ENCODE measurements at places on chromosomes 1 and 21. TPM values are rescaled to one million over a fixed set of nuclear protein-coding genes. Genes with fewer than 3 reads are reported as not detected.

- no peak for DNase-seq
Measured at GRCh38 chr1:11046270-11046566, 821 bp downstream of the MASP2 start.

DNA sequence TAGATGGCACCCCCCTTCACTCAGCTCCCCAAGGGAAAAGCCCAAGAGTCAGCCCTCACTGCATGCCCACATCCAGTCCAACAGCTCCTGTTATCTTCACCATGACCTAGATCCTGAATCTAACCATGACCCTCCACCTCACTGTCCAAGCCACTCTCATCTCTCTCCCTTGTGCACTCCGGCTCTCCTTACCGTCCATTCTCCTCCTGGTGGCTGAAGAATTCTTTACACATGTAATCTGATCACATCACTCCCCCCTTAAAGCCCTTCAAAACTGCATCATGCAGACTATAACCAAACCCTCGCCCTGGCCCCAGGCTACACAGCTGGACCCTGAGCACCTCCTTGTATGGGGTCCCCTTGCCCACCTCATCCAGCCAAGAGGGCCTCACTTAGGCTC, 14.0 kb upstream of the PAQR7 start:
- DNase-seq, result no peak

DNA sequence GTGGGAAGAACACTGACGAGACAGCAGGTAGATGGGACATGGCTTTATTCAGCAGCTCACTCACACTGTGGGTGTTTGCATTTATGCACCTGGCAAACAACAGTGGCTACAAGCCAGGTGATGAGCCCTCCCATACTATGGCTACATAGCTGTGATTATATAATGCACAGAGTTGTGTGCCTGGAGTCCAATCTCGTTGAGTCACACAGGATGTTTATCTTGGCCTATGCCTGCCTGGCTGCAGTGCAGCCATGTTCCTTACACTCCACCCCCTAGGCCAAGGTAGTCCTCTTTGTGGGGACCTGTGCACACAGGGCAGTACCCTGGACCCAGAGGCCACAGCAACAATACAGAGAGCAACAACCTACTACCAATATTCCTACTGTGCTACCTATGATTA, 1643.8 kb downstream of the MRPL39 start:
- no peak for DNase-seq

DNA sequence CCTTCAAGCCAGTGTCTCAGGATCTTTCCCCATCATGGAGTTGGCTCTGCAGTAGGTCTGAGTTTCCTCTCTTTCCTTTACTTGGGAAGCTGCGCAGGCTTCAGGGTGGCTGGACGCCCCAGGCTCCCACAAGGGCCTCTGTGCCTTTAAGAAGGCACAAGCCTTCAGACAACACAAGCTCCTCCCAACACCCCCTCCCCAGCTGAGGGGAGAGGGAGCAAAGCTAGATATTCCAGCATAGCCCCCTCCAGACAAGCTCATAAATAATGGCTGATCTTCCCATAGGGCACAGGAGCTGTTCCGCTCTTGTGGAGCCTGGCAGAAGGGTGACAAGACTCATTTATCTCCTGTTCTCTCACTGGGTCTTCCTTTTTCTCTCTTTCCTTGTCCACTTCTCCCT, 27.9 kb upstream of the ATP2B4 start:
- DNase-seq, result no peak

DNA sequence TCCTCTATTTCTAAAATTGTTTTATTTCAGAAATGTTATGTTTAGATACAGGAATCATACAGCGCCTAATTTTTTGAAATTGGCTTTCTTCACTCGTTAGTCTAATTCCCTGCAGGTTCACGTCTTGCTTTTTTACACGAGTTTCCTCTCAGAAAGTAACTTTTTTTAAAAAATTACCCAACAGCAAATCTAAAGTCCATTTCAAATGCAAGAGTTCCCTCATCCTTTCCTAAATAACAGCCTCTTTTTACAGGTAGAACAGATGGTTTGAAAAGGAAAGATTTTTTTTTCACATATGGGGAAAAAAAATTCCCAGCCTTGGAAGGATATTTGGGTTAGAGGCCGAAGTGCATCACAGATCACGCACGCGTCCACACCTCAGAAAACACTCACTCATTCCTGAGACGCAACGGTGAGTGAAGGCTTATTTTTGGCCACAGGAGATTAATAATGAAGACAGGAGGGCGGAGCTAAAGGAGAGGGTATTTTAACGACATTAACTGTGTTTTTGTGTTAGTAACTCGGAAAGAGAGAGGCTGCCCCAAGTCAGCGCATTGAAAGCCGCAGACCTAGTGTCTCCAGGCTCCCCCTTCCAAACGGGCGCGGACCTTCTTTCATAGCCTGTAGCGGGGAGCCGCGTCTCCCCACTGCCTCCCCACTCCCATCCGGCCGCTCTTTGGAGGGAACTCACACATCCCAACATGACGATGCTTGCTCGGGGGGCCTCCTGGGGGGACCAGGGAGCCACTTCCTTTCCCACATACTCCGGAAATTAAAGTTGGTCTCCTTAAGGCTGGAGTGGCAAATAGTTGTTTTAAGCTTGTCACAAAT, 969 bp upstream of the RIPK4 start:
- DNase-seq, result no peak

- peak; percentile 58 for DNase-seq
Measured at GRCh38 chr1:228141226-228142044, 1.4 kb downstream of the GUK1 start.

Gene SLC16A4
- 0.55 TPM for total RNA-seq

Gene KIRREL1
- total RNA-seq, result not detected

GRCh38 chr1:228176024-228176395, 10.4 kb downstream of the IBA57 start:
- DNase-seq, result no peak

DNA sequence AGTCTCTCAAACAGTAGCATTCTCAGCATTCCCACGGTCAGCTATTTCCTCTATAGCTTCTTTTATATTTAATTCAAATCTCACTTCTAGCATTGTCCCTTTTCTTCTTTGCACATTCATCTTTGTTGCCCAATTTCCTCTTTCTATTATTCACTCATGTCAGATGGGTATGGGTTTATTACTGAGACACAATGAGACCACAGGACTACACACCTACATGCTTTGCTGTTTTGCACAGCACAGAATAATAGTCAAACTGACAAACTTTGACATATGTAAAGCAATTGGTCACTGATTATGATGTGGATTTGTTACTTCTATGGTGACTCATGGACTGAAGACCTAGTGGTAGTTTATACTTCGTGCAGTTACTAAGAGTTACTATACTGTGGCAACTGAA, 5.8 kb upstream of the CD1C start:
- DNase-seq, result no peak

GRCh38 chr1:19363536-19364152, 51.5 kb downstream of the SLC66A1 start:
- no peak for DNase-seq

GRCh38 chr1:10196976-10197375, 13.4 kb upstream of the KIF1B start:
- DNase-seq, result no peak

Gene RHBDL2
- not detected for total RNA-seq

DNA sequence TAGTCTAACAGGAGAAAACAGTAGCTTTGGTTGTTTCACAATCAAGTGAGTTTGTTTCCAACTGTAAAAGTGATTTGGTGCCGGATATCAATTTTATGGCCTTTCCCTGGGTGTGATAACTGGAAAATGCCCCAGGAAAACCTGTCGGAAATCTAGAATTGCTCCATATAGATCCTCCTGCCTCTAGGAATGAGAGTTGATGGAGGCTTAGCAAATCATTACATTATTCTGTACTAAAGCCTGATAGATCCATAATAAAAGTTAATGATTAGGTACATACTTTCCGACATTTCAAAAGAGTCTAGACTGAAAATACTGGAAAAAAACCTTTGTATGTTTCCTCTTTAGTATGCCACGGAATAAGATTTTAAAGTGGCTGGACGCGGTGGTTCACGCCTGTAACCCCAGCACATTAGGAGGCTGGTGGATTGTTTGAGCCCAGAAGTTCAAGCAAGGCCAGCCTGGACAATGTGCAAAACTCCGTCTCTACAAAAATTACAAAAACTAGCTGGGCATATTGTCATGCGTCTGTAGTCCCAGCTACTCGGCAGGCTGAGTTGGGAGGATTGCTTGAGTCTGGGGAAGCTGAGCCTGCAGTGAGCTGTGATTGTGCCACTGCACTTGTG, 70.0 kb upstream of the SLC45A1 start:
- DNase-seq, result no peak

GRCh38 chr1:209342441-209343175, 240.9 kb upstream of the CAMK1G start:
- DNase-seq, result no peak

GRCh38 chr1:193658081-193658480, 471.7 kb upstream of the B3GALT2 start:
- no peak for DNase-seq

Gene SDC3
- not detected for total RNA-seq

Gene IL10
- total RNA-seq, result 1.9 TPM

Gene TRNP1
- total RNA-seq, result not detected

DNA sequence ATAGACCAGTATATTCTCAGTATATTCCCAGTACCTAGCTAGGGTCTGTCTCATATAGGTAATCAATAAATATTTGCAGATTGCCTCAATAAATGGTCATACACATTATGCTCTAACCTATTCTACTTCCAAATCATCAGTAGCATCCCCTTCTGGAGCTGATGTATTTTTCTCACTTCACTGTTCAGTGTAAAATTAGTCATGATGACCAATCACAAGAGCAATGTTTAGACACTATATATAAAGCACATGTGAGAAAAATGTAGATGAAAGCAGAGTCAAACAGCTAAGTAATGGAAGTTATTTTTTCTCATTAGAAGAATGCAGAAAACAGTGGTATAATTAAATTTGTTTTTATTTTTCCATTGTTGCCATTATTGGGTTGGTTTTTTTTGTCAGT, 34.7 kb downstream of the EPRS1 start:
- no peak for DNase-seq

- no peak for DNase-seq
Measured at GRCh38 chr1:246773213-246773641, 49.0 kb downstream of the SCCPDH start.

Gene MOB3C
- total RNA-seq, result 23.8 TPM

DNA sequence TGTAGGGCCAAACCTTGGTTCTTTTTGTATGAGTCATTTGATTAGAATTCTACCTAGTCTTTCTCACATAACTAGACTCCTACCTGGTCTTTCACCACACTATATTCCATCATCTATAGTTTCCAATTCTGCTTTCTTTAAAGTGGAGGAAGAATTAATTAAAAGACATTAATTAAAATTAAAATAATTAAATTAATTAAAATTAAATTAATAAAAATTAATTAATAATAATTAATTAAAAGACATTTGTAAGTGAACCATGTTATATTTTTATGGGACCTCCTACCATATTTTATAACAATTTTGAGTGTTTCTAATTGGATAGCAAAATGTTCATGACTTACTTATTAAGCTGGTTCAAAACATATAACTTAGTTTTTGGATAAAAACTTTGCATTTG, 77.4 kb downstream of the CCDC18 start:
- DNase-seq, result no peak

DNA sequence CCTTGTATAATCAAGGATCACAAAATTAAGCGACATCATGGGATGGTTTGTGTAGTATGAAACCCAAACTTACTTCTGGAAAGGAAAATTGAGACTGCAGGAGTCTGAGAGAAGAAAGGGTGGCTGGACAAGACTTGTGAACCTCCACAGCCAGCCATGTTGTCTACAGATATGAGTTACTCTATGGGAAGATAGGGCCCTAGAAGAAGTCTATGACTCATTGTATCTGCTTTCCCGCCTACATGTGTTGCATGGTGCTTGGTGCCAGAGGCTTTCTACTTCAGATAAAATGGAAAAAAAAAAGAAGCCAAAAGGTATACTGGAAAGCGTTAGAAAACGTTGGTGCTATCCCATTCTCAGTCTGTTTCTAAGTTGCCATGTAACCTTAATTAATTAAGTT, 18.7 kb upstream of the OR6N2 start:
- DNase-seq, result no peak

- DNase-seq, result no peak
Measured at GRCh38 chr1:184296466-184297243, 90.2 kb upstream of the C1orf21 start.

DNA sequence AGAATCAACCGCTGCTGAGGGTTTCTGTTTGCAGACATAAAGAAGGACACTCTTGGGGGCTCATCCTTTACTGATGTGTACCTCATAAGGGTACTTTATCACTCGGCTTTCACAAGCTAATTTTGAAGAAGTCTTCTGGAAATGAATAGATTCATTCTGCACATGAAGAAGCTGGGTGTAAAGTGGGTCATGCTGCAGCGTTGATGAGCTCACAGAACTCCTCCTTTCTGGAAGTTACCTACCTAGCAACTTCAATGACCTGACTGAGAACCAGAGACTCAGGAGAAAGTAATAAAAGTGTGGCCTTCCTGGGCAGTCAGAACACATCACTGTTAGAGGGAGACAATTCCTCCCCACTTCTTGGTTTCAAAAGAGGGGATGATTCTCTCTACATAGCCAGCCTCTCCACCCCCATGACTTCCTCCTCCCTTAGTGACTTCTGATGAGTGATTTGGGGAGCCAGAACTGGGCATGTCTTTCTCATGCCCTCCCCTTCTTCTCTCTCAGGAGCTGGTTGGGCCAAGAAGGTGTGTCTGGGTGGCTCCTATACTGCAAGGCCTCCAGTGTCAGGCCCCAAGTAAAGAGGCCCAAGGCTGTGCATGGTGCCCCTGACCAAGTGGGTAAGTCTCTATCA, 27.0 kb downstream of the PCNX2 start:
- no peak for DNase-seq

GRCh38 chr1:203686091-203686632, 59.5 kb downstream of the ATP2B4 start:
- no peak for DNase-seq

DNA sequence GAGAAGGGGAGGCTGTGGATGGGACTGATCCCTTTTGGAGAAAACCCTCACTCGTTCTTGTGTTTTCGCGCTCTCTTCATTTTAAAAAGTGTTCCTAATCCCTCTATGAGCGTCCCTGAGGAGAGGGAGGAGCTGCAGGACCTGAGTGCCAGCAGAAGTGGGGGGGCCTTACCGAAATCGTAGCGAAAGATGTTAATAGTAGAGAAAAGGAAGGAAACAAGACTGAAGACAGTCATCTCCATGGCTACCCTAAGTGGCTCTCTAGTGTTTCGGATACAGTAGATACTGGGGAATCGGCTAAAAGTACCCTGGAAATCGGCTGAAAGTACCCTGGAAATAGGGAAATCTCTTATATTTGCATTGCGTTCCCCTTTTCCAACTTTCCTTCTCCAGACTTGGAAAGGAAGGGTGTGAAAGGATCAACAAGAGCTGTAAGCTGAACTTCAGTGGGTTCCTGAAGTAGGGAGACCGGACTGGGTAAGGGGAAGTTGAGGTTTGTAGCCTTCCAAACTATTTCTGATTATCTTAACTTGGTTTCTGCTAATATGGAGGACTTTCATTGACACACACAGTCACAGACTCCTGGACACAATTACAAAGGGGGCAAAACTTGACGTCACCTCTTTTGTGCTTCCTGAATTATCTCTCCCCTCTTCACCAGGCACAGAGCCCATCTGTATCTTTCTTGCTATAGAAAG, 486 bp upstream of the DSTYK start:
- DNase-seq, result no peak

DNA sequence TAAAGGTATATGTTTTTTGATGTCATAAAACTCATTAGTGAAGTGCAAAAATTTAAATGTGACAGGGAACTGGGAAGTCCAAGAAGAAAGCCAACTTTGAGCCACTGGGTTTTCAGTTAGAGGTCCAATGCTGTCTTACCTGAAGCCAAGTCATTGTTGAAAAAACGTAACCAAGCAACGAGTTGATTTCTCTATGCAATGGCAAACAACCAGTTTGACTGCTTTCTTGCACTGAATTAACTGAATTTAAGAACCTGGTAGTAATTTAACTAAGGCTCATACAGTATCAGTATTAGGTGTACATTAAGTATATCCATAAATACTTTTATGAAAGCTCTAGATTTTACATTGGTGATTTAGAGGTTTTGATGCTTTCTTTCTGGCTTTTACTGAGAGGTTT, 20.2 kb upstream of the S1PR1 start:
- no peak for DNase-seq

Data from activated CD4-positive, alpha-beta memory T cell treated with anti-CD3 and anti-CD28 coated beads, Interleukin-2, amount 10 ng/mL, durations not matched to agents 7 days and 5 days (primary cell).